ENCODE measurements at places on chromosomes 11 and 22. TPM values are rescaled to one million over a fixed set of nuclear protein-coding genes. Genes with fewer than 3 reads are reported as not detected.

The OR4X1 gene
- total RNA-seq: not detected

GRCh38 chr11:21543901-21544300 is 649.0 kb upstream of the ANO5 start:
- no peak for DNase-seq

- DNase-seq: no peak
Measured at GRCh38 chr11:59040607-59041006, 45.5 kb upstream of the GLYATL1B start.

- no peak for DNase-seq
Measured at GRCh38 chr11:107247167-107247861, 210.3 kb downstream of the CWF19L2 start.

The CECR2 gene
- 25.6 TPM for total RNA-seq

The CELSR1 gene
- total RNA-seq: 0.23 TPM
